Colonic mucosa (tissue), 4 donors: ENCODE measurements at places on chromosomes 11 and 22. TPM values are rescaled to one million over a fixed set of nuclear protein-coding genes. Genes with fewer than 3 reads are reported as not detected.

The DMC1 gene
- 2.0 TPM for total RNA-seq

The OR10S1 gene
- not detected for total RNA-seq

The SYT9 gene
- 0.07 TPM for total RNA-seq

The METTL15 gene
- total RNA-seq: 22.1 TPM

The IFTAP gene
- total RNA-seq: 10.7 TPM

The LAYN gene
- 9.0 TPM for total RNA-seq

The POU2AF3 gene
- 7.9 TPM for total RNA-seq

The TSGA10IP gene
- total RNA-seq: not detected

The CAPN1 gene
- 416 TPM for total RNA-seq

The APOA5 gene
- total RNA-seq: 0.20 TPM

The TMEM86A gene
- 0.89 TPM for total RNA-seq

GRCh38 chr11:36243641-36244040 lies 45.6 kb downstream of the COMMD9 start:
- no peaks in the 10 kb centered on the region for H3K36me3 ChIP-seq
- H3K4me1 ChIP-seq: no peaks in the 10 kb centered on the region
- H3K4me3 ChIP-seq: no peak overlapping the region
- H3K27me3 ChIP-seq: no peaks in the 10 kb centered on the region
- no peak for DNase-seq

GRCh38 chr11:74592063-74592440 lies 330 bp upstream of the POLD3 start:
- no peak for DNase-seq
- H3K4me3 ChIP-seq: peak overlapping the region; percentile 84
- peaks cover 8% of the 10 kb centered on the region for H3K4me1 ChIP-seq
- H3K27me3 ChIP-seq: no peaks in the 10 kb centered on the region
- no peaks in the 10 kb centered on the region for H3K36me3 ChIP-seq

DNA sequence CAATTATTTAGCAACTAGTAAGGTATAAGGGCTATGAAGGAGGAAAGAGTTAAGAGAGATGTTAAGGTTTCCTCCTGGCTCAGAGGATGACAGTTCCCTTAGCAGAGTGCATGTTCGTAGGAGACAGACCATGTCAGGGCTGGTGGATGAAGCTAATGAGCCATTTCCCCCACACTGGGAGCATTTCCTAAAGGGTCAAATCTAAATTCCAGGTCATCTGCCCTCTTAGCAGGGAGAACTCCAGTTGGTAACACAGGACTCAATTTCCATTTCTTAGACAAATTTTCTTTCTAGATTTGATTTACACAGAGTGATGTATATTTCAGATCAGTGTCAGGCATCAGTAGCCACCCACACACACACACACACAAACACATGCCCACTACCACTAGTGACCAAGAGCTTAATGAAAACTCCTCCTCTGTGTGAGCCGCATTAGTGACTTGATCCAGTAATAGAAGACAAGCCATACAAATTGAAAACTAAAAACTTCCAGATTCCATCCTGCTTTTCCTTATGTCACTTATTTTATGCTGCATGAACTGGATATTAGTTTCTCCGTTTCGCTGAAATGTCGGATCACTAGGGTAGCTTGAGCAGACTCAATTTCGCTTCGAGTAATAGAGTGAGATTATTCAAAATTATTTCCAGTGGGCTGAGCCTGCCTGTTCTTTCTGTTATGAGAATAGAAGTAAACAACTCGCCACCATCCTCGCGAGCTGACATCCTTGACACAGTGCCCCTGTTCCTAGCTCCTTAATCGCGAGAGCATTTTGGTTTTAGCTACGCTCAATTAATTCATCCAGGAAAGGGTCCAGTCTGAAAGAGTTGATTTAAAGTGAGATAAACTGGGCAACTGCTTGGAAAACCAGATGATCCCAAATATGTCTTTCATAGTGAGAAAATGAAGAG lies 582.6 kb downstream of the SOX6 start:
- no peaks in the 10 kb centered on the region for H3K4me1 ChIP-seq
- no peaks in the 10 kb centered on the region for H3K36me3 ChIP-seq
- no peak overlapping the region for H3K4me3 ChIP-seq
- H3K27ac ChIP-seq: no peak overlapping the region

- H3K27me3 ChIP-seq: peaks cover 6% of the 10 kb centered on the region
- peak; percentile 87 for DNase-seq
- H3K27ac ChIP-seq: no peak overlapping the region
- H3K4me1 ChIP-seq: no peaks in the 10 kb centered on the region
Measured at GRCh38 chr11:115653926-115654325, 149.7 kb upstream of the CADM1 start.

DNA sequence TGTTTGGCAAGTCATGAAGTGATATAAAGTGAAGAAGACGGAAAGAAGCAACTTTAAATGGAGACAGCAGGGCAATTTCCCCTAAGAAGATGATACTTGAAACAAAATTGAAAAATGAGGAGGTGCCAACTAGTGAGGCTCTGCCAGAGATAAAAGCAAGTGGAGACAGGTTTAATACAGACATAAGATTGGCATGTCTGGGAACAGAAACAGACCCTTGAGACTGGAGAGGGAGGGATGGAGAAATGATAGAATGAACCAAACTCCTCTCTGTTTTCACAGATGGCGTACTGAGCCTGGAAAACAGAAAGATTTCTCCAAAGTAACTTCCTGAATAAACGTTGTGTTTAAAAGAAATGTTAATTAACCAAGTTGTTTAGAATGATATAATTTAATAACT lies 354.5 kb upstream of the ANO5 start:
- no peaks in the 10 kb centered on the region for H3K36me3 ChIP-seq
- H3K27ac ChIP-seq: no peak overlapping the region
- H3K4me1 ChIP-seq: no peaks in the 10 kb centered on the region
- H3K27me3 ChIP-seq: no peaks in the 10 kb centered on the region

DNA sequence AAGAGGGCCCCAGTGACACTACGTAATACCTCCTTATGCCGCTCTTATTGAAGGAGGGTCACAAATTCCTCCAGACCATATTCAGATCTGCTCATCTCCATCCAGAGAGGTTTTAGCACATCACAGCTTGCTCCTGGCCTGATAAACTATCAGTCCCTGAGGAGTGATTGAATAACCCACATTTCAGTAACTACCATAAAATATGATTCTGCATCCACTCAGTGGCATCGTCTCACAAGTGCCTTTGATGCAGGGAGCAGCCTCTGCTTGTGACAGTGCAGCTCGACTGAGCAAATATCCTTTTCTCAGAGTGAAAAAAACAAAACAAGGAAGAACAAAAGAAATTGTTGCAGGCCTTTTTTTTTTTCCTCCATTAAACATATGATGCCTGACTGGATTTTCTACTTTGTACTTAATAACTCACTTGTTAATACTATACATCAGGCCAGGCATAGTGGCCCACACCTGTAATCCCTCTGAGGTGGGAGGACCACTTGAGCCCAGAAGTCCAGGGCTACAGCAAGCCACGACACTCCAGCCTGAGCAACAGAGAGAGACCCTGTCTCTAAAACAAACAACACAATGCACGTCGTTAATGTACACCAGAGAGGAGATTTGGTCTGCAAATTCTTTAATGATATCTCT lies 64.5 kb downstream of the DDX10 start:
- H3K27me3 ChIP-seq: no peaks in the 10 kb centered on the region
- H3K4me3 ChIP-seq: no peak overlapping the region
- H3K36me3 ChIP-seq: no peaks in the 10 kb centered on the region
- H3K27ac ChIP-seq: no peak overlapping the region
- H3K4me1 ChIP-seq: no peaks in the 10 kb centered on the region
- DNase-seq: no peak

- no peaks in the 10 kb centered on the region for H3K4me1 ChIP-seq
- no peaks in the 10 kb centered on the region for H3K27me3 ChIP-seq
- DNase-seq: no peak
- no peaks in the 10 kb centered on the region for H3K36me3 ChIP-seq
Measured at GRCh38 chr22:28072066-28072465, 153.0 kb upstream of the PITPNB start.

- H3K4me1 ChIP-seq: no peaks in the 10 kb centered on the region
- no peak overlapping the region for H3K4me3 ChIP-seq
- H3K36me3 ChIP-seq: peaks cover 15% of the 10 kb centered on the region
- H3K27me3 ChIP-seq: no peaks in the 10 kb centered on the region
Measured at GRCh38 chr22:50452649-50453048, 22.2 kb downstream of the SBF1 start.

DNA sequence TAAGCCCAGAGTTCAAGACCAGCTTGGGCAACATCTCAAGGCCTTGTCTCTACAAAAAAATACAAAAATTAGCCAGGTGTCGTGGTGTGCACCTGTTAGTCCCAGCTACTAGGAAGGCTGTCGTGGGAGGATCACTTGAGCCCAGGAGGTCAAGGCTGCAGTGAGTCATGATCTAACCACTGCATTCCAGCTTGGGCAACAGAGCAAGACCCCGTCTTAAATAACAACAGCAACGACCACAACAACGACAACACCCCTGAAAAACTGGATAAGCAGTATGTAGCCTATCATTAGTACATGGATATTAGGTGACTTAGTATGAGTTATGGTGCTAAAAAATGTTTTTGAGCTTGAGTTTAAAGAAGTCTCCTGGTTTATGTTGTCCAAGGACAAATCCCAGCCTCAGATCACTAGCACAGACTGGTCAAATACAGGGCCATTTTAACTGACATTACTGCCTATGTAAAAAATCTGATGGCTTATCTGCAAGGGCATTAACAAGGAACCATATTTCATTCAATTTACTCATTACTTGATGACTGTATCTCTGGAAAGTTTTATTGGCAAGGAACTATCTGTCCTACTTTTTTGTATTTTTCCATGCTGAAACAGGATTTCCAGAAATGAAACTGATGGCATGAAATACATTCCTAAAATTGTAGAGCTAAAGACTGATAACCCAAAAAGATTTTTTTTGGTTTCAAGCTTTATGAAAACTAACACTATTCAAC lies 23.4 kb downstream of the C2CD3 start:
- H3K27me3 ChIP-seq: no peaks in the 10 kb centered on the region
- H3K4me1 ChIP-seq: no peaks in the 10 kb centered on the region
- H3K4me3 ChIP-seq: no peak overlapping the region
- no peak overlapping the region for H3K27ac ChIP-seq
- DNase-seq: no peak

DNA sequence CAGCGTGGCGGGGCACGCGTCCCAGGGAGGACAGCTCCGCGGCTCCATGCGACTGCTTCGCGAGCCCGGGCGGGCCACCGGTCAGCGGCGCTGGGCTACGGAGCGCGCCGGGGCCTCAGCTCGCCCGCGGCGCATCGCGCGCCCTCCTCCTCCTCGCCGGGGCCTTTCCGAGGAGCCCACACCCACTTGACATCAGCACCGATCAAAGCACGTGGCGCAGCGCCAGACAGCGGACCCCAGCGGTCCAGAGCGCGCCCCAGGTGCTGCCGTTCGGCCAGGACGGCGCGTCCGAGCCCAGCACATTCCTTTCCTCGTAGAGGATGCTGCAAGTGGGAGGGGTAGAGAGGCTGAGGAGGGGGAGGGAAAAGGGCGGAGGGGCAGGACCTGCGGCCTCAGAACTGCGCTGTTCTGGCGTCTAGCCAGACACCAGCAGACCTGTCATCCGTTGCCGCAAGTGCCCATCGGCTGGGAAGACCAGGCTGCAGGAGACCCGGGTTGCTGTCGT lies 88.6 kb downstream of the PLEKHA7 start:
- H3K4me1 ChIP-seq: peaks cover 8% of the 10 kb centered on the region
- peak overlapping the region; percentile 73 for H3K27ac ChIP-seq

GRCh38 chr11:120400564-120401364 lies 64.6 kb downstream of the ARHGEF12 start:
- no peaks in the 10 kb centered on the region for H3K4me1 ChIP-seq

GRCh38 chr22:46753360-46753759 lies 9.1 kb upstream of the TBC1D22A start:
- H3K4me3 ChIP-seq: no peak overlapping the region

DNA sequence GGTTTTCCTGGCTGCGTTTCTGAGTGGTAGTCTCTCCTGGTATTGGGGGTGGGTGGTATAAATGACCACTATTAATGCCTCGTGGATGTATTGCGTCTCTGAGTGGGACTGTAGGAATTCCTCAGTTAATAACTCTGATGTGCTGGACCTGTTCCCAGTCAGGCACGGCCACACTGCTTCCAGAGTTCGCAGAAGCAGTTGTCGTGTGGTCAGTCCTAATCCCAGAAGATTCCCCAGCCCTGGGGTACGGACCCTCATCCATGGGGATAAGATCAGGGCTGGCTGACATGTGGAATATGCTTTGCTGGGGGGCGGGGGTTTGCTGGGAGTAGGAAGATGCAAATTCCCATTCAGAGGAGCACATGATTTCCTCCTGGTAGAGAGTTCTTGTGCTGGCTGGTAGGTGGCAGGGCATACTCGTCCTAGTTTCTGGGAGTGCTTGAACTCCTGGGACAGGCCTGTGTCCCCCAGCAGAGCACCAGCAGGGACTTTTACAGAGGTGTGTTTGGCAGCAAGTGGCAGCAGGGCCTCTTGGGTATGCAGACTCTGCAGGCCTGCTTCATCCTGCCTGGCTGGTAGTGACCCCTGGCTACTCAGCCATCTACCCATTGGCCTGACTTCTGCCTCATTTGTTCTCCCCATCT lies 157.4 kb downstream of the NAV2 start:
- H3K27me3 ChIP-seq: no peaks in the 10 kb centered on the region
- no peaks in the 10 kb centered on the region for H3K4me1 ChIP-seq
- no peak overlapping the region for H3K27ac ChIP-seq
- no peaks in the 10 kb centered on the region for H3K36me3 ChIP-seq
- DNase-seq: no peak
- no peak overlapping the region for H3K4me3 ChIP-seq

GRCh38 chr11:95499516-95500135 lies 268.6 kb upstream of the SESN3 start:
- no peak overlapping the region for H3K27ac ChIP-seq
- no peak overlapping the region for H3K4me3 ChIP-seq
- no peak for DNase-seq

DNA sequence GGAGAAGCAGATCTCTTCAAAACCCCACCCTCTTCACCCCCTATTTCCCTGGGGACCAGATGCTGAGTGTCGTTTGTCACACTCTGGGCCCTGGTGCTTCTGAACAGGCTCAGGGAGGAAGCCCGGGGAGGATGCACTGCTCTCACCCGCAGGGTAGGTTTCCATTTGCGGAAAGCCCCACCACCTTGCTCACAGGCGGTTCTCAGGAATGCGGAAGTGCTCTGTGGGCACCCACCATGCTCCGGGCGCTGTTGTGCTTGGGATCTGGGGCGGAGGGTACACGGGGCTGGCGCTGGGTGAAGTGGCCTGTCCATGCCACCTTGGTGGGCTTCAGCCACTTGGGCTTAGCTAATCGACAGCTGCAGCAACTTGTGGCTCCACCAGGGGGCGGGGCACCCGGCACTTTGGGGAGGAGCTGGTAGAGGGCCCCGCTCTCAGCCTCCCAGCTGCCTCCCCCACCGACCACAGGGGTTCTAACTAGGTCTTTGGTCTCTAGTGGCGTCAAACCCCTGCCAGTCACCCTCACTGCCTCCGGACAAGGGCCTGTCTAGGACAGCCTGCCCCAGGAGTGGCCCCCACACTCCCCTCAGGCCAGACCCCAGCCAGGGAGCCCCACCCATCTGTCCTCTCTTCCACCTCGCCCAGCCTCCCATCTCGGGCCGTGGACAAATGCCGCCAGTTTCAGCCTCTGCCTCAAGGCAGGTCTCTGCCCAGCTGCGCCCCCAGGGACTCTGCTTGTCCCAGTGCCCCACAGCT lies 7.4 kb downstream of the NDUFV1 start:
- peak overlapping the region; percentile 65 for H3K27ac ChIP-seq
- no peaks in the 10 kb centered on the region for H3K27me3 ChIP-seq
- H3K4me1 ChIP-seq: no peaks in the 10 kb centered on the region
- peaks cover 13% of the 10 kb centered on the region for H3K36me3 ChIP-seq
